ENCODE measurements at places on chromosomes 5 and 9.

DNA sequence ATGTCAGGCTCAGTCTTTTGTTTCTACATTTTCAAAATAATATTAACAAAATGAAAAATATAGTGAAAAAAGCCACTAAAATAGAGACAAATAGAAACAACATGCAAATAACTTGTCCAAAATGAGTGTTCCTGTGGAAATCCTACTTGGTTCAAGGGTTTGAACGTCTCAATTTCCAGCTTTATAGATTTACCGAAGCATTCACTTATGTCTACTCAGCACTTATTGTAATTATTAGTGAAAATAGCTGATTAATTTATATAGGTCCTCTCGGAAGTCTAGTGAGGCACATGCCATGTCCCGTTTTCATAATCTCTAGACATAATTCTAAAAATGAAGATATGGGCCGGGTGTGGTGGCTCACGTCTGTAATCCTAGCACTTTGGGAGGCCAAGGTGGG lies 99.9 kb upstream of the NFIB start:
- no peak for DNase-seq

GRCh38 chr5:95956021-95956899 lies 5.4 kb downstream of the ELL2 start:
- peak; percentile 37 for DNase-seq

- DNase-seq, result peak; percentile 17
Observed at GRCh38 chr5:14598225-14598624, 16.6 kb downstream of the OTULINL start.

DNA sequence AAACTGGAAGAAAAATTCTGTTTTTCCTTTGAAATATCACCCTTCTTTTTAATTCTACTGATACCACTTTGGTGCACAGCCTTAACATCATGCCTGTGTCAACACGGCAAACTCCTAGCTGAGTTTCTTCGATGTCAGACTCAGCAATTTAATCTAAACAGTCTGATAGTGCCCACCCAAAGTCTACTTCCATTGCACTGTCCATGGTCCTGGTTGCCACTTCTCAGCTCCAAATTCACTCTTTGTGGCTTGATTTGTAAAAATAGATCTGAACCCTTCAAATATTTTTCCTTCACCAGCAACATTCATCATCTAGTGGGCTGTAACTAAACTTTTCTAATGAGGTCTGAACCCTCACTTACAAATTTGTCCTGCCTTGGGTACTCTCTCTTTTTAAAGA lies 107.8 kb downstream of the NUDT12 start:
- DNase-seq, result peak; percentile 21

DNA sequence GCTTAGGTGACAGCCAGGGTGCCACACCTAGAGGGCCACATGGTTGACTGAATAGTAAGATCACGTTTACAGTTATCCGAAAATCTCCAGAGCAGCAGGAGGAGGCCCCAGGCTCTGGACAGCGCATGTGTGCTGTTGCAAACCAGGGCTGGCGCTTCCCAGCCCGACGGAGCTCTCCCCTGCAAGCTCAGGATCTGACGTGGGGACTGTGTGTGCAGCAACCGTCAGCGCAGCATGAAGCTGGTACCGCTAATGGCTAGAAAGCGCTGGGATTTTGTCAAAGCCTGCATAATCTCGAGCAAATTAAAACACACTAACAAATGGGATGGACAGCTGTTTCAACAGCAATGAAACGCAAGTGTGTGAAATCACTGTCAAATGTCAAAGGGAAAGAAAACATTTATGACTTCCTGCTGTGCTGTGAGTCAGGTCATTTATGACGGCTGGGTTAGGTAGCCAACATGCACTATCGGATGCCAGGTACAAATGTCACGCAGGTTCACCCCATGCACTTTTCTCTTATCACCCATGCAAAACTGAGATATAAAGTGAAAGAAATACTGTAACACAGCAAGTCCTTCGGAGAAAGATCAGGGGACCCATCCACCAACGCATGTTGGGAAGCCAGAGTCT lies 7.5 kb downstream of the SURF4 start:
- DNase-seq, result no peak

GRCh38 chr5:54379590-54379989 lies 69.2 kb upstream of the ARL15 start:
- no peak for DNase-seq

GRCh38 chr9:110255463-110256379 lies 586 bp downstream of the TXN start:
- peak; percentile 70 for DNase-seq

DNA sequence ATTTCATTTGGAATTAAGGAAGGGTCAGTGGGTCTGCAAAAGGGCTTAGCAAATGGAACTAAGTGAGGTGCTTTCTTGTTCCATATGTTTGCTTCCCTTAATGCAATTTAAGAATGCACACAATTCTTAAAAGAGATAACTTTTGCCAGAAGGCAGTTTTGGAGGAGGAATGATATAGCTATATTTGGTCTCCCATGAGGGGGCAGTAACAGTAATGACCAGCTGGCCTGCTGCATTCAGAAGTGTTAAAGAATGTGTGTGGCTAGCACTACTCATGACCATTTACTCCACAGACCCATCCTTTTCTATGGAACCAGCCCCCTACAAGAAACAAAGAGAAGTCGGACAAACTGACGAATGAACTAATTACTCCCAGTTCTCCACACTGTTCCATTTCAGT lies 638.9 kb downstream of the RAB3C start:
- no peak for DNase-seq

GRCh38 chr5:173917788-173918786 lies 29.9 kb downstream of the CPEB4 start:
- DNase-seq, result peak; percentile 92

DNA sequence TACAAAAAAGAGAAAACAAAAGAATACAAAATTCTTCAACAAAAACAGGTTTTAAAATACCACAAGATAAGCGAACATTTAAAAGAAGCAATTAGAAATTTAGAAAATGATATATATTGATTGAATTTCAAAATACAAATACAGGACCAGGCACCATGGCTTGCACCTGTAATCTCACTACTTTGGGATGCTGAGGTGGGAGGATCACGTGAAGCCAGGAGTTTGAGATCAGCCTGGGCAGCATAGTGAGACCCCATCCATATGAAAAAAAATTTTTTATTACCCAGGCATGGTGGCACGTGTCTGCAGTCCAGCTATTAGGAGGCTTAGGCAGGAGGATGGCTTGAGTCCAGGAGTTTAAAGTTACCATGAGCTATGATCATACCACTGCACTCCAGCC lies 109.9 kb upstream of the SLC30A5 start:
- DNase-seq, result no peak

DNA sequence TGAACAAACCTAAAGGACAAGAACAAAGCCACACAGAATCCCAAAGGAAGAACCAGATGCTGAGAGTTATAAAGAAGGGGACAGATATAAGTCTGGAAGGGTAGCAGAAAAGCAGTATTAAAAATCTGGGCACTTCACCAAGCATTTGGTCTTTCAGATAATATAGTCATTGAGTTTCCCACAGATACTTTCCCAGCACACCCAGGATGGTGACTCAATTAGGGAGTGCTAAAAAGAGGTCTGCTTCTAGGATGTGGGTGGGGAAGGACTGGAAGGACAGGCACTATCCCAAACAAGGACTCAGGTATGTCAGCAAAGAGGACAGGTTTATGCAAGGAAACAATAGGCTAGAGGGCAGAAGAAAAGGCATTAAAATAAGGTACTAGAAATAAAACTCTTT lies 59.3 kb downstream of the DIAPH1 start:
- DNase-seq, result no peak

DNA sequence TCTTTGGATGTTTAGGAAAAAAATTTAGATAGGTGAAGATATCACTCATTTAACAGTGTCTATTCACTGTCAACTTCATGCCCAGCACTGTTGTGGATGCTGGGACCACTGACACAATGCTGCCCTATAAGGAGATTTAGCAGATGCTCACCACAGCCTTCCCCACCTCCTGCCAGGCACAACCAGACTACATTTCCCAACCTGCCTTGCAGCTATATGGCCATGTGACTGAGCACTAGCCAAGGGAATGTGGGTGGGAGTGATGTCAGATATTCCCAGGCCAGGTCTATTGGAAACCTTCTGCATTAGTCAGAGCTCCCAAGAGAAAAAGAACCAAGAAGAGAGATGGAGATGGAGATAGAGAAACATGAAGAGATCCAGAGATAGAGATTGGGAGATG lies 302.6 kb upstream of the TAS2R1 start:
- no peak for DNase-seq

DNA sequence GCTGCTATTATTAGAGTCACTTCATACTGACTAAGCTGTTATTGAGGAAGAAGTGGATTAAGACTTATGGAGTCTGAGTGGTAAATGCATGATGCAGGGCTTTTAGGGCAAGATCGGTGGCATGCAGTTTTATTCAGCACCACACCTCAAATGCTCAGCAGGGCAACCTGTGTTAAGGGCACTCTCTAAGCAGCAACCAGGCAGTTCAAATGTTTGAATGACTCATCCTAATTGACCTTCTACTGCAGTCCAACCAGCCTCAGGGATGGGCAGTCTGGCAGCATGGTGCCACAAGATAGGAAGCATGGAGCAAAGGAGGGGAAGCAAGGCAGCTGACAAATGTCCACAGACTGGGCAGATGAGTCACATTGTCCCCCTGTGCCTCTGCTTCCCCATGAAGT lies 80.2 kb upstream of the MIER3 start:
- DNase-seq, result peak; percentile 31

GRCh38 chr5:6545770-6546690 lies 86.8 kb downstream of the NSUN2 start:
- DNase-seq, result no peak

DNA sequence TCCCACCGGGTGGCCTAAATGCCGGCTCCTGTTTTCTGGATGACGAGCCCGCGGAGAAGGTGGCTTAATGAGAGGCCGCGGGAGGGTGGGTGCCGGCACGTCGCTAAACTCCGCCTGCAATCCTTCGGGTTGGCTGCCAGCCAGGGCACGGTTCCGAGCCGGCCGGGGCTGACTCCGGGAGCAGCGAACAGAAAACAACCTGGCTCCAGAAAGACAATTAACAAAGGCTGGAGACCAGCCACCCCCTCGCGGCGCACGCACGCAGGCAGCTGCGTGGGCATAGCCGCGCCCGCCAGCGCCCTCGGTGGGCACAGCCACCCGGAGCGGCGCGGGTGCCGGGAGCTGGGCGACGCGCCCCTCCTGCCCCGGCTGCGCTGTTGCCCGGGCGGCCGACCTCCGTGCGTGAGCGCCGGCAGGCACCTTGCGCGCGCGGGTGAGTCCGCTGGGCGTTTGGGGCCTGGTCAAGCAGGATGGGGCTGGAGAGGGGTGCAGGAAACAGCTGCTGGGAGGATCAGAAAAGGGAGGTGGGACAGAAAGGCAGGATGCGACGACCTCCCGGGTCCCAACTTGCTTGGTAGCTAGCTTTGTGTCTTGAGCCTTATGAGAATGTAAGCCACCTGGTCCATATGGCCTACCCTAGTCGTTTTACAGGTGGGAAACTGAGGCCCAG lies at the start of gene ARHGEF37:
Gene ARHGEF37, plus strand, starts transcription at position 307 of the 670 bp plus-strand sequence. CDS start 16,272 bp downstream, outside the sequence.
- peak; percentile 82 for DNase-seq

GRCh38 chr9:35854091-35854762 lies 16.0 kb downstream of the OR13J1 start:
- no peak for DNase-seq

- DNase-seq, result no peak
Observed at GRCh38 chr5:100551183-100551582, 16.0 kb downstream of the FAM174A start.

DNA sequence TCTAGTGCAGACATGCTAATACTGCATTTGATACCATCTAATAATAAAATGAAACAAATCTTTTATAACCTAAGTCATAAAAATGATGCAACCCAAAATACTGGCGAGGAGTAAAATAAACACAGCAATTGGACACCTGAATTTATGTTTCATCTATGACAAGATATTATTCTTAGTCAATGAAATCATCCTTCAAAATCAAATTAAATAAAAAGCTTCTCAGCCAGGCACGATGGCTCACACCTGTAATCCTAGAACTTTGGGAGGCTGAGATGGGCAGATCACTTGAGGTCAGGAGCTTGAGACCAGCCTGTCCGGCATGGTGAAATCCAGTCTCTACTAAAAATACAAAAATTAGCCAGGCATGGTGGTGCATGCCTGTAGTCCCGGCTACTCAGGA lies 179.0 kb downstream of the TMEM232 start:
- no peak for DNase-seq

- no peak for DNase-seq
Observed at GRCh38 chr9:101037430-101037829, 8.9 kb downstream of the PLPPR1 start.

DNA sequence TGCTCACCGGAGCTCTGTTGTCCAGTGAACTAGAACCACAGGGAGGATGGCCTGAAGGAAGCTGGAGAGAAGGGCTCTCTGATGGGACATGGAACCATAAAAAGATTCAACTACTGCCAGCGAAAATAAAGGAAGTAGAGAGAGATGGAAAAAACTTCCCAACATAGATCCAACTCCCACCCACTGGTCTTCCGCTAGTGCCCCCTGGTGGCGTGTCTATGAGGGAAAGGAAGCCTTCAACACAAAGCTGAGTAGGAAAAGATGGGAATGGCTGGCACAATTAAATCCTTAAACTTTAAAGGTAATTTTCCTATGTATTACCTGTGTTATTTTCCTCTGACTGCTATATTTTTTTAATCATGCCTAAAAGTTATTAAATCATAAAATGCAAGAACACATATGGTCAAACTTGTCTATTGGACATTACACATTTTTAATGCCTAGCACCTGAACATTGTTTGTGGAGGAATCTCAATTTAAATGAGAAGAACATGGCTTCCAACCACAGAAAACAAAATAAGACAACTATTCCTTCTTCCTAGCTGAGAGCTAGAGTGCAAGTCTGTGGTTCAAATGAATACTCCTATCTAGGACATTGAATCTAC lies 51.5 kb downstream of the CEP120 start:
- DNase-seq, result peak; percentile 46

DNA sequence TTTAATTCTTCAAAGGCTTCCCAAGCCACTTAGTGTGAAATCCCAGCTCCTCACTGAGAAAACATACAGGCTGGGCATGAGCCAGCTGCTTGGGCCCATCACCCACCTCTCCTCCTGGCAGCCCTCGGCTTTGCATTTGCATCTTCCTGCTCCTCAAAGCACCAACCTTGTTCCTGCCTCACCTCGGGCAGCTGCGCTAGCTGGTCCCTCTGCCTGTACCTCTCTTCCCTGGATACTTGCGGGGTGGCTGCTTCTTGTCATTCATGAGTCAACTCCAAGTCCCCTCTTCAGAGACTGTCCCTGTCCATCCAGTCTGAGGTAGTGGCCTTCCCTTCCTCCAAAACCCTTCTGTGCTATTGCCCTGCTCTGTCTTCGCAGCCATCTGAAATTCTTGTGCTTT lies 116.1 kb upstream of the CXCL14 start:
- no peak for DNase-seq

- no peak for DNase-seq
Observed at GRCh38 chr5:136209346-136209910, 16.5 kb upstream of the SMIM32 start.
